ENCODE measurements at places on chromosomes 1 and 21.
A peak's percentile ranks its signal among the peaks of the same experiment; 100 is the strongest.

DNA sequence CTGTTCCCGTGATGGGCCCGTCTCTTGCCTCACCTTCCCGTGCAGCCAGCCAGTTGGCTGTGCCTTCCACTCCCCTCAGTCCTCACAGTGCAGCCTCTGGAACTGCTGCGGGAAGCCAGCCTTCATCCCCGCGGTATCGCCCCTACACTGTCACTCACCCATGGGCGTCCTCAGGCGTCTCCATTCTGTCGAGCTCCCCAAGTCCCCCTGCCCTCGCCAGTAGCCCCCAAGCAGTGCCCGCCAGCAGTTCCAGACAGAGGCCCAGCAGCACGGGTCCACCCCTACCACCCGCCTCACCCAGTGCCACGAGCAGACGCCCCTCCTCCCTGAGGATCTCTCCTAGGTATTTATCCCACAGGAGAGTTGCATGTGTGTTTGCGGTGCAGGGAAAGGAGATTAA lies 73.5 kb downstream of the UBE4B start:
- no peak for DNase-seq

- peak; percentile 33 for DNase-seq
Measured at GRCh38 chr21:39079617-39080016, 103.6 kb downstream of the PSMG1 start.

DNA sequence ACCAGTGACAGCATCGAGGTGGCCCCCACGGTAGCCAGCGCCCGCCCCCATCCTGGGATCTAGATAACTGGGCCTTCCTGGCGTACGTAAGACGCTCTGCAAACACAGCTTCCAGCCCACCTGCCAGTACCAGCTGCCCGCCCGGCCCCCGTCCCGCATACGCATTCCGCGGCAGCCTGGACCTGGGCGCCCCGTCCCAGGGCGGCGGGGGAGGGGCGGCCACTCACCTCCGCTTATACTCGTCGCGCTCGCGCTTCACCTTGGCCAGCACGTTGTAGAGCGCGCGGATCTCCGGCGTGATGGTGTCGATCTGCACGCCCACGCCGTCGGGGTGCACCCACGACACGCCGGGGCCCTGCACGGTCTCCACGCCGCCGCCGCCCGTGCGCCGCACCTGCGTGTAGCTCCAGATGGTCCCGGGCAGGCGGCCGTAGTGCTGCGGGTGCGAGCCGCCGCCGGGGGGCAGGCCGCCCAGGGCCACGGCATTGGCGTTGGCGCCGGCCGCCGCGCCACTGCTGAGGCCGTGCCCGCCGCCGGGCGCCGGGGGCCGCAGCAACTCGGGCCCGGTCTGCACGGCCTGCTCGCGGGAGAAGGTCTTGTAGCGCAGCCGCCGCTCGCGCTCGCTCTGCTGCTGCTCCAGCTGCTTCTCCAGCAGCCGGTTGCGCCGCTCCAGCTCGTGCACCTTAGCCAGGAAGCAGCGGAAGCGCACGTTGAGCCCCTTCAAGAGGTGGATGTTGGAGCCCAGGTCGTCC lies 859 bp downstream of the IFFO2 start:
- no peak for DNase-seq

- DNase-seq, result no peak
Measured at GRCh38 chr1:31628931-31629556, 11.6 kb downstream of the HCRTR1 start.

DNA sequence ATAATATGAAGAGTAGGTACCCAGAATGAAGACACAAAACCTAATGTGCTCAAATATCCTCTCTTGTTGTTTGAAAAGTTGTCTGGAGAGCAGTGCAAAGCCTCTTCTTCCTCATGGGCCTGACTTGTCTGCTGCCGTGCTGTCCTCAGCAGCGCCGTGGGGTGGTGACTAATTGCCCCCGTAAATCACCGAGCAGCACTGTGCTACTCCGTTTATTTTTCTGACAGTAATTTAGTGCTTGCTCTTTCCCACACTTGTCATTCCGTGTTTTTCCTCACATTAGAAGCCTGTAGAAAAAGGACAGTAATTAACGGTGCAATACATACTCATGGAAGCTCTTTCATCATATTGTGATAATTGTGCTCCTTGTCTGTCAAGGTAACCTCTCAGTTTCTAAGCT lies 114.8 kb upstream of the BARHL2 start:
- DNase-seq, result no peak

DNA sequence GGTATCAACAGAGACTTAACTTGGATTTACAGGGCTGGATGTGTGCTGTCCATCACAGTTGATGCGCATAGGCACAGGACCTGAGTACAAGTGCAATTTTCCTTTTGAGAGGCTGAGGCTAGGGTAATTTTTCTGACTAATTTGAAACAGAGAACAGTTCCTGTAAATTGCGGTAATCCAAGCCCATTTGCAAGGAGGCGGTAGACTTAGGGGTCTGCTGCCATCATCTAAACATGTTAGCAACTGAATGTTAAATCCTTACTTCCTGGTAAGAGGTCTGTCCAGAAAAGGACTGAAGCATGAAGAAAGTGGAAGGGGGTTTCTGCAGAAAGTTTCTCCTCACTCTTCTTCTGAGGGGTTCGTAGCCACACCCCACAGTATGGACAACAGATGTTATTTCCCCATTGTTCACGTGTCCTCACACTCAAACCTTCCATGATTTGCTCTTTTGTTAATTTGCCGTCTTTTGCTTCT lies 23.7 kb upstream of the C1orf198 start:
- DNase-seq, result no peak

GRCh38 chr1:241533326-241534115 lies 1.3 kb downstream of the KMO start:
- DNase-seq, result no peak

GRCh38 chr1:76303340-76303717 lies 228.8 kb downstream of the ST6GALNAC3 start:
- DNase-seq, result no peak

DNA sequence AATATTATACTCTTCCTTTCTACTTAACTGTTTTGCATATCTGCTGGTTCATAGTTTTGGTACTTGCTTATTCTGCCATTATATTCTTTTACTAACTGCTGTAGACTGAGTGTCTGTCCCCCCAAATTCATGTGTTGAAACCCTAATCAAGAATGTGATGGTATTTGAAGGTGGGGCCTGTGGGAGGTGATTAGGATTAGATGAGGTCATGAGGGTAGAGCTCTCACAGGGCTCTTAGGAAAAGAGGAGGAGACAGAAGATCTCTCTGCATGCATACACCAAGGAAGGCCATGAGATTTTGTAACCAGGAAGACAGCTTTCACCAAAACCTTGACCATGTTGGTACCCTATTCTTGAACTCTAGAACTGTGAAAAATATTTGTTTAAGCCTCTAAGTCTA lies 354.1 kb upstream of the B3GALT2 start:
- DNase-seq, result no peak

GRCh38 chr1:202016022-202016810 lies 5.8 kb downstream of the ELF3 start:
- DNase-seq, result peak; percentile 78

DNA sequence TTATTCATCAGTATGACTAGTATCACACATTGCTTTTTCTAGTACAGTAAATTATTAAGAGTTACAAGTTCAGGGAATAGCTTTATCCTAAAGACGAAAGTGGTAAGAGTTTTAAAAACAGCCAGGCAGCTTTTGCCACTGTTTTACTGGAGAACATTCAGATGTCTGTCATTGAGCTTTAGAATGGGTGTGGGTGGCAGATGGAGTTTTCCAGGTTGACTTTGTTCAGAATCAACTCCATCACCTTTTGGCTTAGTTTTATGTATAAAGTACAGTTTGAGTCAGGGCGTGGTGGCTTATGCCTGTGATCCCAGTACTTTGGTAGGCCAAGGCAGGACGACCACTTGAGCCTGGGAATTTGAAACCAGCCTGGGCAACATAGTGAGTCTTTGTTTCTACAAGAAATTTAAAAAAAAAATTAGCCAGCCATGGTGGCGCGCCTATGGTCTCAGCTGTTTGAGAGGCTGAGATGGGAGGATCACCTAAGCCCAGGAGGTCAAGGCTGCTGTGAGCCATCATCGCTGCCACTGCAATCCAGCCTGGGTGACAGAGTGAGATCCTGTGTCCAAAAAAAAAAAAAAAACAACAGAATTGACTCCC lies 29.9 kb upstream of the PLEKHM2 start:
- no peak for DNase-seq

DNA sequence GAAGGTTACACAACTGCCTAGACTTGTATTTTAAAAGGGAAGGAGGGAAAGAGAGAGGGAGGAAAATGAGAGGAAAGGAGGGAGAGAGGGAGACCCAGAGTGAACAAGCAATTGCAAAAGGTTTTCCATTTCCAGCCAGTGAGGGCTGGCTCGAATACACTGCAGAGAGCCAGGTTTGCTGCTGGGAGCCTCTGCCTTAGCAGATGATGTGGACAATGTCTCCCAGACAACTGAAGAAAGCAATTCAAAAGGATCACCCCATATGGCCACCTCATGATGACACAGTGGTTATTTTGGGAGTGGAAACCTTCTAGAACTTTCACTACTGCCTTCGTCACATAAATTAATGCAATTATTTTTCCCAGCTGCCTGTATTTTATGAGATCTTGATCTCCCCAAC lies 86.4 kb downstream of the BCAR3 start:
- peak; percentile 57 for DNase-seq

- DNase-seq, result peak; percentile 93
Measured at GRCh38 chr1:68111519-68112436, 61.4 kb upstream of the DIRAS3 start.

GRCh38 chr1:156387870-156388173 lies 18.8 kb downstream of the RHBG start:
- no peak for DNase-seq

- DNase-seq, result no peak
Measured at GRCh38 chr21:24976238-24976637, 631.0 kb downstream of the MRPL39 start.

DNA sequence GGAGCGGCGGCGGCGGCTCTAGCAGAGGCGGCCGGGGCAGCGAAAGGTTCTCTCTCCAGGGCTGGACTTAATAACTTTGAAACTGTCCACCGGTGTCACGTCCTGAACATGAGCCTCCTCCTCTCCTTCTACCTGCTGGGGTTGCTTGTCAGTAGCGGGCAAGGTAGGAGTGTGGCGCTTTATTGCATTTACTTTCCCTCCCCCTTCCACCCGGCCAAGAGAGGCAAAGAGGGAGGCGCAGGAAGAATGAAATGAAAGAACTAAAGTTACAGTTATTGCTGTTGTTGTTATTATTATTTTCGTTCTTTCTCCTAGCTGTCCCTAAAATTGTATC lies 214 bp downstream of the NCAM2 start:
- DNase-seq, result no peak

GRCh38 chr1:244012202-244012601 lies 38.9 kb upstream of the ZBTB18 start:
- peak; percentile 78 for DNase-seq

- no peak for DNase-seq
Measured at GRCh38 chr1:107653765-107654164, 311.2 kb downstream of the VAV3 start.

- peak; percentile 90 for DNase-seq
Measured at GRCh38 chr1:98086156-98086555, 165.3 kb upstream of the DPYD start.

DNA sequence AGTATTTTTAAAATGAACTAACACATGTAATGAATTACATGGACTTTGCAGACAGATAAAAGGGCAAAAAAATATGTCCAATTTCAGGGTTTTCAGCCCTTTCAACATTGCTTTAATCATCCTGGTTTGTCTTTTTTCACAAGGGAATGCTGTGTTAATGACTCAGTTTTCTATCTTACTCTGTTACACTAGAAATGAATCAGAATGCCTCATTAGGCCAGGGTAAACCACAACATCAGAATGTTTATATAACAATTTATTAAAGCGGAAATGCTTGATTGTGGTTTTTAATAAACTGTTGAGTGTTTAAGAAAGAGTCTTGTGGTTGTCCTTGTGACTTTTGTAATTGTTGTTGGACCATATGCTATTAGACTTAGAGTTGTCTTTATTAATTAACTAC lies 13.5 kb downstream of the GORAB start:
- peak; percentile 88 for DNase-seq

DNA sequence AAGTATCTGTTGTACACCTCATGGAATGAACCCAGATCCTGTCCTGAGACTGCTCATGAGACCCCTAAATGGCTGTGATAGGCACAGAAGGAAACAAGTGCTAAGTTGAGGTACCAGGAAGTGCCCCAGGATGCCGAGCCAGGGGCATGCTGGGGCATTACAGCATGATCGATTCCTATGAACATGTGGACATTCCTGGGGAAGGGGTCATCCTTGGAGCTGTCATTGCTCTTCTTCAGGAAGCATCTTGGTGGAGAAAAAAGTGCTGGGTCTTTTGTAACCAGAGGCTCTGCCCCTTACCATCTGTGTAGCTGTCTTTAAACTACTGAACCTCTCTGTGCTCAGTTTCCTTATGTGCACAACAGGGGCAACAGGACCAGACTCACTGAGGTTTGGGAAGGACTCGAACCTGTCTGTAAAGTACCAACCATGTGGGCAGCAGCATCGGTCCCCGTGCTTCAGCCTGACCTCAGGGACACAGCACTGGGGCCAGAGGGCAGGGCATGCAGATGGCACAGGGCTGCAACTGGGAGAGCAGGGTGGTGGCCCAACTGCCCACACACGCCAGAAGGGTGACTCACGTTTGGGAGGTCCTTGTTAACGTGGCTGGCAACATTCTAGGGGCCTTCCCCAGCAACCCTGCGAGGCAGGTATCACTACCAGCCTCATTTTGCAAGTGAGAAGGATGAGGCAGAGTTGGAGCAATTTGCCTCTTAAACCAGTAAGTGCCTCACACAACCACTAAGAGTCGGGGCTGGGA lies 142.3 kb upstream of the EDN2 start:
- peak; percentile 31 for DNase-seq

DNA sequence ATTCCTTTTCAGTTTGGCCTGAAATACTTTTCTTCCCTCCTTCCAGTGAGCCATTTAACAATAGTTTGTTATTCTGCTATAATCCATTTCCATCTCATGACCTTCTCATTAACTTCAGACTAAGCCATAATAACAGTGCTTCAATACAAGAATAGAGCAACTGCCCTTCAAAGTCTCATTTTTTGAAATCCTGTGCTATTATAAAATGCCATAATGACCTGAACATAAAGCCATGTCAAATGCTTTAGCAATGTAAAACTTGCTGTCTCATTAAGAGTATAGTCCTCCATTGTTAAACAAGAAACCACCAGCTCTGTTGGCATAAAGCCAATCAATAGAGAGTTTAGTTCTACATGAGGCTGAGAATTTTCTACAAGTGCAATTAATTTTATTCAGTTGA lies 9.6 kb upstream of the PIGK start:
- no peak for DNase-seq

DNA sequence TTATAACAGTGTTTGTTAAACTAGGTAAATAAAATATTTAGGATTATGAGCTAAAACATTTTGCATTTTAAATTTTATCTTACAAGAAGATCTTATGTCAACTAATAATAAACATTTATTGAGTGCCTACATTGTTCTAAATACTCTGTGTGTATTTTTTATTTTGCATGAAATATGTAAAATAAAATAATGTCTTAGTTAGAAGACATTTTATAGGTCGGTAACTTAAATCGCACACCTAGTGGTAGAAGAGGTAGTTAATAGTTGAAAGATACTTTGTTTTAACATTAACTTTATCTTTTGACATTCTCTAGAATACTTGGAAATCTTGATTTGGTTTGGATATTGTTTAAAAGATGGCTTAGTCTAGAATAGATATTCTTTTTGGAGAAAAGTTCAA lies 60.5 kb downstream of the RPS6KC1 start:
- no peak for DNase-seq
